Stimulated activated CD4-positive, alpha-beta T cell treated with anti-CD3 and anti-CD28 coated beads, Interleukin-4, amount 100 ng/mL, for 24 hours (primary cell): ENCODE measurements at places on chromosomes 3 and 15.

GRCh38 chr15:95636107-95636506 is 694.4 kb upstream of the NR2F2 start:
- DNase-seq = no peak

DNA sequence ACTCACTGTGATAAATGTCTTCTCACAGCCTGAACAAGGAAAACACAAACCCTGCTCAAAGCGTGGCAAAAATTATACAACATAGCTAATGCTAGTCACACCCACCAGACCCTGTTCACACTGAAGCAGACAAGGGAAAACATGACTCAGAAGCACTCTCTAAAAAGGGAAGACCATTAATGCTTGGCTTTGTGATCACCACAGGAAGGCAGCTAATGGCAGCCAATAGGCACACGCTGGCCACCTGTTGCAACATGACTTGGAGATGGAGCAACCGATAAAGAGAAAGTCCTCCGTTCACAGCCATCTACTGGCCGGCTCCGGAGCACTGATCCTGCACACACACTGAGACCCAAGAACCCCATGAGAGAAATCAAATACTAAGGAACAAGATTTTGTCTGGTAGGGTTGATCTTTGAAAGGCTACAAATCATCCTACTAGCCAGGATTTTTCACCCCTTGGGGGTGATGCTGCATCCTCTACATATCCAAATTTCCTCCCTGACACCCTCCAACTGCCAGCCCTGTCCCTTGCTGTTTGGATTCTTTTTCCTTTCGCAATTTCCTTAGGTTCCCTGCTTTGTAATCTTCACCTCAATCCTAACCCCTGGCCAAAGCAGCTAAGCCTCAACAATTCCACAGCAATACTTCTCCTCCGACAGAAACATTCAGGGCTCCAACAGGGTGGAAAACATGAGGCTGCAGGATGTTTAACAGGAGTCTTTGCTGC is 3.2 kb downstream of the ZXDC start:
- no peak for DNase-seq

GRCh38 chr3:140073278-140074045 is 138.5 kb downstream of the CLSTN2 start:
- no peak for DNase-seq

DNA sequence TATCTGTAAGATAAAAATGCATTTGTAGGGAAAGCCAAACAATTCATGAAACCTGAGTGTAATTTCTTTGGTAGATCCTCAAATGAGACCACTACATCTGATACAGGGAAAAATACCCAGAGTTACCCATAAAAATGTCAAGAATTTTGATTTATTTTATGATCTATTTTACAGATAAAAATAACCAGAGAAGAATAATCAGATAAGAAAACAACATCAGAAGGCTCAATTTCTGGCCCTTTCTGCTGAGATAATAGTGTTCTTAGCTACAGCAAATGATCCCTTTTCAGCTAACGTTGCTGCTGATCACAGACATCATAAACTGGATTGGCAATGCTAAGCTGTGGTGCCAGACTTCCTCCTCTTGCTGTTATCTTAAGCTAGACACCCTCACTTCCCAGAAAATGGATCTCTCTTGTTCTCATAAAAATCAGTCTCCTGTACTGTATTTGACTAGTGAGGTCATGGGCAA is 21.3 kb upstream of the TMEM108 start:
- no peak for DNase-seq

- no peak for DNase-seq
Measured at GRCh38 chr15:62997441-62997840, 45.1 kb upstream of the TPM1 start.

DNA sequence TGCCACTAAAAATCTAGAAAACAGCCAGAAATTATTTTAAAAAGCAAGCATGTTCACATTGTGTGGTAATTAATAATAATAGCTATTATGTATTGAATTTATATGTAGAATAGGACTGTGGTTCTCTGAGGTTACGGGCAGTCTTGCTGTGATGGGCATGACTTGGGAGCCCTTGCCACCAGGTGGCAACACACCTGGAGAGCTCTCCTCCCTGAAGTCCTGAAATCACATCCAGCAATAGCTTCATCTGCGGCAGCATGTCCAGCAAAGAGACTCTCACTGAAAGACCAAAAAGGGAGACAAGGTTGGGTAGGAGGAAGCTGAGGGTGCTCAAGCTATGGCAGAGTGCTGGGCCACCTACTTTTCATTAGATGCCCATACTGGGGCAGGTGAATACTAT is 206.8 kb upstream of the IL12A start:
- no peak for DNase-seq

DNA sequence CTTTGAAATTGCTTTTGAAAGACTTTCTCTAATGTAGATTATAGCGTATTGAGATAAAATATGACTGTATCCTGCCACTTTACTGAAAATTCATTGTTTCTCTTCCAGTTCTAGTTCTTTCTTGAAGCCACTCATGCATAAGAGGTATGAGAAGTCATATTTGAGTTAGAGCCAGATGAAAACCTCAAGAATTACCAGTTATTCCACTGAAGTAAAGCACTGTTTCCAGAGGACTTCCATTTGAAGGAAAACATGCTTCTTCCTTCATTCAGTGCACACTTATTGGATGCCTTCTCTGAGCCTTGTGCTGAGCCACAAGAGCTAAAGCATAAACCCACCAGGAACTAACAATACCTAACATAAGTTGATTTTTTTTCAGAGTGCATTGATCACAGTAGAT is 513.4 kb downstream of the ZNF385D start:
- DNase-seq = no peak

DNA sequence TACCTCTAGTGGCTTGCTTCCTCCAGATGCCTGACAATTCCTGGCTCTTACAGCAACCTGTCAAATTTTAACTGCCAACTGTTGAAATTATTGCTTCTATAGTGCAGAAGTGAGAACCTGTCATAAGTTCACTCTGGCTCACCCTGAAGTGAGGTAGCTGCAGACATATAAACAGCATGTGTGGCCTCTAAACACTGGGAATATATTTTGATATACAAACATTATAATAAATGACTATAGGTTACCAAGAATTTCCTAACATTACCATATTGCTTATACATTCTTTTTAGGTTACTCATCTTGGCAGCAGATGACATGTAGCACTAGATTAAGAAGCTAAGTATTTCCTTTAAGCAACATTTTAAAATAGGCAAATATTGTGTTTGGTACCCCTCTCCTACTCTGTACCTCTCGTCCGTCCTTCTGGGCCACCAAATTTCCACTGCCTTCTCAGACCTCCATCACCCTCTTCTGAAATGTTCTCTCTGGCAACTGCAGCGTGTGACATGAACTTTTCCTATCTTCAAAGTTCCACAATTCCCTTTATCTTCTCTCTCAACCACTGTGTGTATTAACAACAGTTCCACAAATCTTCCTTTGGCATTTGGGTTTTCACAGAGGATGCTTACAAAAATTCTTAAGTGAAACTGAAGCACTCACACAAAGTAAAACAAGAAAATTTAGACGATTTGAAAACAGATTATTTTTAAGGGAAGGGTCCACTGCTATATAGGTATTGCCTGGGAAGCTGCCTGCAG is 15.3 kb upstream of the XXYLT1 start:
- DNase-seq = no peak

GRCh38 chr3:156642750-156643728 is 31.4 kb upstream of the TIPARP start:
- no peak for DNase-seq

- DNase-seq = no peak
Measured at GRCh38 chr3:19526071-19526470, 377.8 kb downstream of the KCNH8 start.

DNA sequence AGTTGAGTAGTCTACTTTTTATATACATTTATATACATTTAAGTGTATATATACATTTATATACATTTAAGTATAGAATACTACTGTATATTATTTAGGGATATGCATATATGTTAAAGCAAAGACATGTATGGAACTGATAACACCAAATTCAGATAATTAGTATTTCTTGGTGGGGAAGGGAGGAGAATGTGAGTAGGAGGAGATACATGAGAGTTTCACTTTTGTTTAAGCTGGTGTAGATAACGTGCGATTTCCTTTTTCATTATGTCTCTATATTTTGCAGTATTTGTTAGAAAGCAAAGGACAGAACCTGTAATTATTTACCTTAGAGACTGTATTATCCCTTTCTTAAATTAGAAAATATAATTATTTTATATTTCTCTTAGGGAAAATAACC is 16.6 kb upstream of the NIT2 start:
- no peak for DNase-seq

- peak; percentile 92 for DNase-seq
Measured at GRCh38 chr15:51971375-51972133, at the start of gene LEO1. LEO1 (minus strand) TSS chr15:51971778; CDS start chr15:51971745, 33 bp downstream.
